Right renal cortex interstitium (tissue), 3 donors: ENCODE measurements at places on chromosomes 13 and 19. TPM values are rescaled to one million over a fixed set of nuclear protein-coding genes. Genes with fewer than 3 reads are reported as not detected.

DNA sequence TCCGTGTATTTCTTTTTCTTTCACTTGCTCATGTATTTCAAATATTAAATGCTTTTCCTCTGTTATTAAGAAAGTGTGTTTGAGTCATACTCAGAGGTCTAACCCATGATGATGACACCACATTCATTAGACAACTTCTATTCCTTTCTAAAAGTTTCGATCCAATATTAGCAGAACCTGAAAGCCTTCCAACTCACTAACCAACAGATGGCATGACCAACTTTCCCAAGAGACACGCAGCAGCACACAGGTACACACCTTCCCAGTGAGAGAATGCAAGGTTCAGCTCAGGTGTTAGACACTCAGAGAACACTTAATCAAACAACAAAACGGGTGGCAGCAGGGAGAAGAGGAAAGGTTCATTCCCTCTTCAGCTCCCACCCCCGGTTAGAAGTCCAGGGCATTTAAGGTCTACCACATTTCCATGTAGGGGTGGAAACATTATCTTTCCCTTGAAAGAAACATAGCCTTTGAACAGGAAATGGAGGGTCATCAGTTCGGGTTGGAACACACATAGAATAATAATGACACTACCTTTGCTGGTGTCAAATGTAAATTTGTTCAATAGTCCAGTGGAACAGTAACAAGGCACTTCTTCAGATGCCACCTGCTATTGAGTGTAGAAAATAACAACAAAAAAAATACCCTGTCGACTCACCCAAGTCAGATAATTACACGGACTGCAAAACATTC is 404.2 kb downstream of the COG6 start:
- no peak for DNase-seq

DNA sequence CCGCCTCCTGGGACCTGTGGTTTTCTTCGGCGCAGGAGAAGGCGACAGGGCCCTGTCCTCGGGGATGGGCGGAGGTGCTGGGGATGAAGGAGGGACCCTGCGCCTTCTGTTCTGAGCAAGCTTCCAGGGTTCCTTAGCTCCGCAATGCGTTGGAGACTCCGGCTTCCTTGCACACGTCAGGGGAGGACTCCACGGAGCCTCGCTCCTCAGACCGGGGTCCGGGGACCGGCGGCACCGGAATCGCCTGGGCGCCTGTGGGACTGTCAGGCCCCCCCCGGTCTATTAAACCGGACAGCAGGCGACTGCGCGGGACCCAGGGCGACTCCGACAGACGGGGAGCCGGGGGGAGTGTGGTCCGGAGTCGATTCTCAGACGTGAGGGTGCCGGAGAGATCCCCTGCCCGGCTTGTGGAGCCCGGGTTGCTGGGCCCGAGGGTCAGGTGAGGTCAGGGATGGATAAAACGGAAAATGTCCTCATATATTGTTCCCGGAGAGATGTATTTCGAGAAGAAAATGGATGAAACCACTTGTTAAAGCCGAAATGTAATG is 227.4 kb downstream of the TEX29 start:
- DNase-seq: no peak

DNA sequence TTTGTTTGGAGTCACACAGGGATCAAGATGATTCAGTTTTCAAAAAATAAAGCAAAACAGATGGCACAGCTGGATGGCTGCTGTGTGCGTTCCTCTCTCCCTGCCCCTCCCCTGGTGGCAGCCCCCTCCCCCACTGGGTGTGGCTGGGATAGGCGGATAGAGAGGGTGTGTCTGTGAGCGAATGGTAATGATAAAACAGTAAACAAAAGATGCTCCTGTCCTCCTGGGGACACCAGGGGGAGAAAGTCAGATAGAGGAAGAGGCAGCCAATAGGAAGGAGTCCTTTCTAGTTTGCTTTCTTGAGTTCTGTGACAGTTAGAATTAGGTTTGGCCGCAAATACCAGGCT is 6.5 kb downstream of the TMEM255B start:
- no peak for DNase-seq

TMEM190 gene
- polyA plus RNA-seq: 0.36 TPM
